ENCODE measurements at places on chromosomes 12 and 14. TPM values are rescaled to one million over a fixed set of nuclear protein-coding genes. Genes with fewer than 3 reads are reported as not detected.

DNA sequence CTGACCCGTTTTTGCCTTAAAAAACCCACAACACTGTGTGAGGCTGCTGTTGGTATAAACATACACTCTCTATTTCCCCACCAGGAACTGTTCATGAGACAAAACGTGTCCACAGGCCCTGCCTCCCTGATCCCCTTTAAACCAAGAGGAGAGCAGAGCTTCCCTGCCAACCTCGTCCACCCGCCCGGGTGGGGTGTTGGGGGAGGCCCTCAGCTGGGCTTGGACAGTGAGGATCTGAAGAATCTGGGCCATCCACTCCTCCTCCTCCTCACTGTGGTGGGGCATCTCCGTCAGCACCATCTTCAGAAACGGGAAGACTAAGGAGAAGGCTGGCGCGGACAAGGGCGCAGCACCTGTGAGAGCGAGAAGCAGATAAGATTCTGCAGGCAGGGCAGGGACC is 36.8 kb downstream of the GCN1 start:
- no peak overlapping the region for H3K27ac ChIP-seq
- no peak overlapping the region for H3K4me3 ChIP-seq
- H3K27me3 ChIP-seq: no peaks in the 10 kb centered on the region
- H3K36me3 ChIP-seq: peaks cover 87% of the 10 kb centered on the region
- no peaks in the 10 kb centered on the region for H3K4me1 ChIP-seq

DNA sequence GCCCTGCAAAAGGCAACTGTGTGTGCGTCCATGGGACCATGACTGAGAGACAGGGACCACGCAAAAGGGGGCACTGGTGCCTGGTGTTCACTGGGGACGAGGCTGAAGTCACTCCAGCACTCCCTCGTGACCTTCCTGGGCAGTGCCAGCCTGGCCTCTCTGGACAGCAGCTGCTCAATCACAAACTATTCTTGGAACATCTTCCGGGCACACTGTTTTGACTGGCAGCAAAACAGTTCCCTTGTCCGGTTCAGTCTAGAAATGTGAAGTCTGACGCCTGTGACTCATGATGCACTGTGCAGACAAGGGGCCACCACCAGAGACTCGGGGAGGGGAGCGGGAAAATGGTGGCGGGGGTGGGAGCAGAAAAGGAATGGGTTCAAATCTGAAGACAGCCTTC is 20.8 kb downstream of the SNRNP35 start:
- H3K27ac ChIP-seq: no peak overlapping the region
- H3K4me3 ChIP-seq: no peak overlapping the region
- peaks cover 35% of the 10 kb centered on the region for H3K36me3 ChIP-seq
- H3K27me3 ChIP-seq: no peaks in the 10 kb centered on the region
- peak; percentile 18 for DNase-seq

DNA sequence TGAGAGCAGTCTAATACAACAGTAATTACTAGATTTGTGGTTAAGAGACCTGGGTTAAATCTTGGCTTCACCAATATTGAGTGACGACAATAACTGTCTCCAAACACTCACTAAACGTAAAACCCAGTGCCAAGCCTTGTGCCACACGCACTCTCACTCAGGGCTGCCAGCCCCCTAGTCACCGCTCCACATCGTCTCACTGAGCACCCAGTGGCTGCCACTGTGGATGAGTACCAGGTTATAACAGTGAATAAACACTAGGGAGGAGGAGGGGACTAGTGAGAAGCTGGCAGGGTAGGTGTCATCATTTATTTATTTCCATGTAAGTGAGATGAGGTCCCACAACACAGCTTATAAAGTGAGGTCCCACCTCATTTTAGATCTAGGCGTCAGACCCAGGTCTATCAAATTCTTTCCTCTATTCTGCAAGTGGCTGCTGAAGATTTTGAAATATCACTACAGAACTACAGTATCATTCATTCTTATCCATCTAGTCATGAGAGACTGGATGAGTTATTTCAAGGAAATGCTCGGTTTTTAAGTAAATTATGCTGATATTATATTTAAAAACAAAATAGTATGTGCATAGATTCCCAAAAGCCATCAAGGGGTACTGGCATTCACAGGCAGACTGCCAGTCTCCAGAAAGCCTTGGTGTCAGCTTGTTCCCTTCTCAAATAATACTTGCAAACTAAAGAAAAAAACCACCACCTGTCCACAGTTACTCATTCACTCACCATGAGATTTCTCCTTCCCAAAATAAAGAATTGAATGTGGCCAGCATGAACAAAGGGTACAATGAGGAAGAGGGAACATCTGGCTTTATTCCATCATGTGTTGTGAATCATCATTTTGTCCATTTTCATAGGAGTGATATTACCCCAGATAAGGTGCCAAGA is 84.0 kb downstream of the PTPN21 start:
- peaks cover 31% of the 10 kb centered on the region for H3K4me1 ChIP-seq
- no peak overlapping the region for H3K4me3 ChIP-seq
- peak overlapping the region; percentile 91 for H3K27ac ChIP-seq
- H3K27me3 ChIP-seq: no peaks in the 10 kb centered on the region

DNA sequence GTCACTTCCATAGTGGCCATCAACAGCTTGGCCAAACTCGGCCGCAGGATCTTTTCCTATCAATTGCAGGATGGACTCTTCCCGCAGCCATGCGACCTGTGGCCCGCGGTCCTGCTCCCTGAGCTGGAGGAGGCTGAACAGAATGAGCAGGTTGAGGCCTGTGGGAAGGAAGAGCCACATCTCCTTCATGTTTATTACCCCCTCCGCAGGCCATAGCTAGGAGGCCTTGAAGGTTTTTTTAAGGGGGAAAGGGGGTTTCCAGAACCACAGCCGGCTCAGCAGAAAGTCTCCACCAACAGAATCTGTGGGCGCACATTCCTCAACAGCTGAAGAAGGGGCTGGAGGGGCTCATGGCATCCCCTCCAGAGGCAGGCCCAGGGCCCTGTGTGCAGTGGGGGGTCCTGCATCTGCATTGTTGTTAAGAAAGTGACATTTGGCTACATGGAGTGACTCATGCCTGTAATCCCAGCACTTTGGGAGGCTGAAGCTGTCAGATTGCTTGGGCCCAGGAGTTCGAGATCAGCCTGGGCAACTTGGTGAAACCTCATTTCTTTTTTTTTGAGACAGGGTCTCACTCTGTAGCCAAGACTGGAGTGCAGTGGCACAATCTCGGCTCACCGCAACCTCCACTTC is 25.2 kb upstream of the PPP1R13B start:
- H3K27me3 ChIP-seq: no peaks in the 10 kb centered on the region
- H3K36me3 ChIP-seq: no peaks in the 10 kb centered on the region
- no peak overlapping the region for H3K4me3 ChIP-seq
- DNase-seq: no peak
- H3K27ac ChIP-seq: no peak overlapping the region

DNA sequence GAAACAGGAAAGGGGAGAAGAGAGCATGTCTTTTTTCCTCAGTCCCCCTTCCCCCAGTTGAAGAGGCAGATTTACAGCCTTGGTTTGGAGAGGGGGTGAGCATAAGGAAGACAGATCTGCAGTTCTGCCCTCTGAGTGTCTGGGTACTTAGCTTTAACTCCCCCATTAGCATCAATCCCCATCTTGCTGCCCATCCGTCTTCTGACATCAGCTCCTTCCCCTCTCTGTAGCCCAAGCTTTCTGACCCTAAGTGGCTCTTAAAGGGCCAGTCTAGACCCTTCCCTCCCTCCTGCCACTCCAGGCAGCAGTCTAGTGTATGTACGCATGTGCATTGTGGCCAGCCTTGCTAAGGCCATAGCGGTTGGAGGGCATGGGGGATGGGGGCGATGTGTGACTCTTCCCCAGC is 7.3 kb downstream of the GPR84 start:
- no peaks in the 10 kb centered on the region for H3K27me3 ChIP-seq
- no peak overlapping the region for H3K4me3 ChIP-seq
- H3K4me1 ChIP-seq: peaks cover 33% of the 10 kb centered on the region
- no peaks in the 10 kb centered on the region for H3K36me3 ChIP-seq
- DNase-seq: no peak

Gene EML1
- 42.3 TPM for total RNA-seq

DNA sequence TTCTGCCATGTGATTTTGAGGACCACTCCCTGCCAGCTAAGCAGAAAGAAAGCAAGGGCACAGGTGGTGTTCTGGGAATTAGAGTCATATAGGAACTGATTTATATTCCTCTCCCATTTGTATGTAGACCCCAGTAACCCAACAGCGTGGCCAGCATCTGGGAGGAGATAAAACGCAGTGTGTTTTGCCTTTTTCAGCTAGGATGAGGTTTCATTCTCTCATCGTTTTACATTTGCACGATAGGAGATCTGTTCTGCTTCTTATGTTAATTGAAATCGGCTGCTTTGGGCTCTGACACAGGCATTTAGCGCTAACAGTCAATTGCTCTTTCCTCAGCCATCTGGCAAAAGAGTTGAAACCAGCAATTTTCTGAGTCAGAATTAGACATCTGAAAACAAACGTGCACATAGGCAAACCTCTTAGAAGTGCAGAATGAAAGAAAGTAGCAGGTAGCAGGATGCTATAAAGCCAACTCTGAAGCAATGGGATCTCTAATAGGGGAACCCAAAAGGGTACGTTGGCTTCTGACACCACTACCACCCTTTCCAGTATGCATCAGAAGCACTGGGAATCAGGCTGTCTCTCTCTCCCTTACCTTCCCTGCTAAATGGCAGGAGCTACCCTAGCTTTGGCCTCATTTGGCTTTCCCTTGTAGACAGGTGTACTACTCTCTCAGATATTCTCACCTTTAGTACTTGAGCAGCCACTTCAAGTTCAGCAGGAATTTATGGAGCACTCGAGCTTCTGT is 219.1 kb downstream of the PHLDA1 start:
- peak; percentile 88 for DNase-seq
- H3K4me3 ChIP-seq: peak overlapping the region; percentile 13
- peak overlapping the region; percentile 59 for H3K27ac ChIP-seq
- H3K36me3 ChIP-seq: no peaks in the 10 kb centered on the region

DNA sequence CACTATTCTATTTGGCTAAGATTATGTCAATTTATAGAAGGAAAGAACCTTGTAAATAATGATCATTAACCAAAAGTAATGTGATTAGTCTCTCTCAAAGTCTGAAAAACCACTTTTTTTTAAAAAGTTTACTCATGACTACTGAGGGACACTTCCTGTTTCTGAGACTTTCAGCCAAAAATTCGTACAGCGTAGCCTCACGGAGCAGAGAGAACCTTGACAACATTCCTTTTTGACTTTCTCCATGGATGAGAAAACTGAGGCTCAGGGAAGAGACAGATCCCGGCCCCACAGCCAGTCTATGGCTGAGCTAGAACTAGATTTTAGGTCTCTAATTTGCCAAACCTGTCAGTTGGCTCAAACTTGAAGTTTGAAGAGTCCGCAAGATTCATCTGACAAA is 68.2 kb downstream of the DAD1 start:
- no peaks in the 10 kb centered on the region for H3K36me3 ChIP-seq
- H3K27me3 ChIP-seq: no peaks in the 10 kb centered on the region
- no peak for DNase-seq
- no peak overlapping the region for H3K27ac ChIP-seq
- no peak overlapping the region for H3K4me3 ChIP-seq

Gene CCDC92
- total RNA-seq: 5.7 TPM

Gene CHGA
- not detected for total RNA-seq

- H3K36me3 ChIP-seq: no peaks in the 10 kb centered on the region
- no peak overlapping the region for H3K27ac ChIP-seq
- H3K4me1 ChIP-seq: peaks cover 15% of the 10 kb centered on the region
- H3K4me3 ChIP-seq: no peak overlapping the region
Observed at GRCh38 chr12:124761056-124761455, 102.6 kb downstream of the SCARB1 start.

Gene P2RX2
- not detected for total RNA-seq

Gene TMEM121
- total RNA-seq: 3.9 TPM

Gene TAS2R9
- not detected for total RNA-seq

GRCh38 chr12:23115984-23116383 is 491.0 kb downstream of the ETNK1 start:
- H3K36me3 ChIP-seq: no peaks in the 10 kb centered on the region
- H3K27ac ChIP-seq: no peak overlapping the region
- no peaks in the 10 kb centered on the region for H3K27me3 ChIP-seq
- no peak for DNase-seq

Gene AMIGO2
- total RNA-seq: 31.7 TPM

DNA sequence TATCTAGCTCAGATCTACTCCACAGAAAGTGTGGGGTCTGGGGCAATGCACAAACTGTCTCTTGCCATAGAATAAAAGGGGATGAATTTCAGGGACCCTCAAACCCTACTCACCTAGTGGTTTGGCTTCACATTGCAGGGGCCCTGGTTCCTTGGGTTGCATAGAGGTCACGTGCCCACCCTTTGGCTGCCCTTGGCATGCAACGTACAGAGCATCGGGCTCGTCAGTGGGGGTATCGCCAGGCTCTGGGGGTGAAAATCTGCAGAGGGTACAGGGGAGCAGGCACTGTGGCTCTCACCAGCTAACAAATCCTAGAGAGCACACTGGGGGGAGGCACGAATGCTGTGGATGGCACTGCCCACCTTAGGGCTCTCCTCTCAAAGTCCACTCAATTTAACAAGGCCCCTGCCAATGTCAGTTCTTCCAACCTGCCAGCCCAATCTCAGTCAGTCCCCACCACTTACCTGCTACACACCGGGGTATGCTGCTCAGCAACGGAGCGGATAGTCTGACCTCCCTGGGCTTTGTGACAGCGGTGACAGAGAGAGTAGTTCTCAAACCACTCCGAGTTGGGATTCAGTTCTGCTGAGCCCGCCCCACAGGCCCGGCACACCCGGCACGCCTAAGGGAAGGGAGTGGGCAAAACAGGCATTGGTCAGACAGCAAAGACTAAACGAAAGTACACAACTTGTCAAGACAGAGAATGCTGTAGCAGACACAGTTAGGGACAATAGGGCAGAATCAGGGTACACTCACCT is 8.0 kb downstream of the KMT2D start:
- no peak overlapping the region for H3K27ac ChIP-seq
- peaks cover 72% of the 10 kb centered on the region for H3K36me3 ChIP-seq
- DNase-seq: no peak
- H3K4me1 ChIP-seq: peaks cover 14% of the 10 kb centered on the region
- no peaks in the 10 kb centered on the region for H3K27me3 ChIP-seq

GRCh38 chr12:131831635-131832041 is 3.4 kb downstream of the MMP17 start:
- no peaks in the 10 kb centered on the region for H3K27me3 ChIP-seq
- peak overlapping the region; percentile 38 for H3K4me3 ChIP-seq
- peaks cover 9% of the 10 kb centered on the region for H3K4me1 ChIP-seq
- H3K36me3 ChIP-seq: no peaks in the 10 kb centered on the region

Gene CDCA3
- 23.5 TPM for total RNA-seq

DNA sequence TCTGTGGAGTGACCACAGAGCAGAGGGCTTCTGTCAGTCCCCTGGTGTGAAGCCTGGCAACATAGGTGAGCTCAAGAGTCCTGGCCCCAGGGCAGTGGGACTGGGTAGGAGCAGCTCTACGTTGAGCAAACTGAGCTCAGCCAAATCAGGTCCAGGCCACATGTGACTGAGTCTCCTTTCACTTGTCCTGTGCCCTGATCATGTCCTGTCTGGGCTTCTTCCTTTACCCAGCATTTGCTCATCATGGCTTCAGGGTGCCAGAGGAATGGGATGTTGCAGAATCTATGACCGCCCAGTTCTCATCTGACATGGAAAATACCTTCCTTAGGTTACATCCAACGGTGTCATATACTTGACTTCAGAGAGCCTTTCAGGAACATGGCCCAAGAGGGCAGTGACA is 66.4 kb upstream of the GPATCH2L start:
- peaks cover 5% of the 10 kb centered on the region for H3K36me3 ChIP-seq
- no peak overlapping the region for H3K27ac ChIP-seq
- H3K4me3 ChIP-seq: no peak overlapping the region

Gene CIROP
- total RNA-seq: 0.28 TPM

All from IMR-90 (cell line).